ENCODE measurements at places on chromosomes 12 and 14.

DNA sequence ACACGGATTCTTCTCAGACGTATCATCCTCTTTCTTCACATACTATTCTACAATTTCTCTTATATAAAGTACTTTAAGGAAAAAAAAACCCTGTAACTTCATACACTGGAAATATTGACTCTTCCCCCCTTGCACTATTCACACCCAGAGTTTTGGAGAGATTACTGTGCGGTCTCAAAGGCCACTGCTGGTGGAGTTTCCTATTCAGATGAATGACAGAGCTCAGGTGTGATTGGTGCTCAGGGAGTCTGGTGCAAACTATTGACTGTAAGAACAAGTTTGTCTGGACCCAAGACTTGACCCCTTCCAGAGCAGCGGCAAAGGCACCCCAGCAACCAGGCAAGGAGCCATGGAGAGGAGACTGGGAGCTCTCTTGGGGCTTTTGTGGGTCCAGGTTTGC lies 187.5 kb upstream of the OR4E1 start:
- no peak for DNase-seq

DNA sequence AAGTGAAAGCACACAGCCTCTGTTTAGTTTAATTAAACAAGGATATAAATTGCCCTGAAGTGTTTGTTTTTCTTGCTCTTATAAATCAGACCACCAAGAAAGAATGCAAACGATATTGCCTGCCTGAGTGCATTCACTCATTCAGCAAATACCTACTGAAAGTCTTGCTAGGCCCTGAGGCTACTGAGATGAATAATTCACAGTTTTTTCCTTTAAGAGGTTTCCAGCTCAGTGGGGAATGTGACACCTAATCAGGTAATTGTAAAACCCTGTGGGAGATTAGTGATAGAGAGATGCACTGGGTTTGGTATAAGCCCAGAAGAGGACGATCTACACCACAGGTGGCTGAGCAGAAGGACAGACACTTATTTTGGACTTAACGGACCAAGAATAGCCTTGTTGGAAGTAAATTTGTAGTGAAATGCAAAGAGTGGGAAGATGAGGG lies 151.4 kb downstream of the SLC35F4 start:
- DNase-seq: no peak

GRCh38 chr12:3144495-3144894 lies 67.3 kb downstream of the TSPAN9 start:
- no peak for DNase-seq

GRCh38 chr14:100786576-100787219 lies 39.2 kb upstream of the MEG3 start:
- DNase-seq: no peak

GRCh38 chr12:50542448-50542847 lies 37.7 kb downstream of the DIP2B start:
- no peak for DNase-seq

GRCh38 chr14:74627076-74627475 lies 15.0 kb upstream of the LTBP2 start:
- no peak for DNase-seq

DNA sequence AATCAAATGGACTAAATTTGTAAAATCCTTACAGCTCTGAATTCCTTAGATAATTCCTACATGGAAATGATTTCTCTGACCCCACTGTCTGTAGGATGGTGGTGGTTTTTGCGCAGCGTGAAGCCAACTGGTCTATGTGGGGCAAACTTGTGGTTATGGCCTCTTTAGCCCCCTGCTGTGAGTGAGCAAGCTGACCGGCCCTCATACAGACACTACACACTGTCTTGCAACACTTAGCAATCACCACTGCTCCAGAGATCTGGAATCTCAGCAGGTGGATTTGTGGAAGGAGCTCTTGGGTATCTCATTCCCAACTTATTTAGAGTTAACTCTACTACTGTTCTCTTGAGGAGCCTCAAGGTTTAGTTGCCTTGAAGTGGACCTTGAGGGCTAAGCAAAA lies 70.2 kb downstream of the SCN8A start:
- no peak for DNase-seq

DNA sequence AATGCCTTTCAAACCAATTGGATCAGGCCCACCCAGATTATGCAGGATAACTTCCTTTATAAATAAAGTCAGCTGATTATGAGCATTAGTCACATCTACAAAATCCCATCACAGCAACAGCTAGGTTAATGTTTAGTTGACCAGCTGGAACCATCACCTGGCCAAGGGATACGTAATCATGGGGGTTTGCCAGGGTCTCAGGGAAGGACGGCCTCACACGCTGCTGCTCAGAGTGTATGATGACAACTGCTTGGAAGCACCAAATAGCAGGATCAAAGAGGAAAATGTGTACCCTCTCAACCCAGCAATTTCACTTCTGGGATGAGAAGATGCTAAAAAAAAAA lies 162.6 kb downstream of the SLC15A4 start:
- no peak for DNase-seq

DNA sequence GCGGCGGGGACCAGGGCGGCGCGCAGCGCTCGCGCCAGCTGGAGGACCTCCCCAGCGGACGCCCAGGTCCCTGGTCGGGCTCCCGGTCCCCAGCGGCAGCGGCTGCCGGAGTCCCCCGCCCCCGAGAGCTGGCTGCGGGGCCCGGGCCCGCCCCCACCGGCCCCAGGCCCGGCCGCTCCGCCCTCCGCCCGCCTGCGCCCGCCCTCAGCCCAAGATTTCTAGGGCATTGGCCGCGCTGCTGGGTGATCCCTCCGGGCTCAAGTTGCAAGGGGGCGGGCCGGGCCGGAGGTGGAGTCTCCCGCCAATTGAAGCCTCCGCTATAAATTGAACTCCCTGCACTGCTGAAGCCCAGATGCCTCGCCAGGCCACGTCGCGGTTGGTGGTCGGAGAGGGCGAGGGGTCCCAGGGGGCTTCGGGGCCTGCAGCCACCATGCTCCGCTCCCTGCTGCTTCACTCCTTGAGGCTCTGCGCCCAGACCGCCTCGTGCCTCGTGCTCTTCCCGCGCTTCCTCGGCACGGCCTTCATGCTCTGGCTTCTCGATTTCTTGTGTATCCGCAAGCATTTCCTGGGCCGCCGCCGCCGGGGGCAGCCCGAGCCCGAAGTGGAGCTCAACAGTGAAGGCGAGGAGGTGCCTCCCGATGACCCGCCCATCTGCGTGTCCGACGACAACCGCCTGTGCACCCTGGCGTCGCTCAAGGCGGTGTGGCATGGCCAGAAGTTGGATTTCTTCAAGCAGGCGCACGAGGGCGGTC lies at the start of gene DIO3:
Gene DIO3 (plus strand): TSS at position 351 of the 752 bp plus-strand sequence.
- DNase-seq: no peak

DNA sequence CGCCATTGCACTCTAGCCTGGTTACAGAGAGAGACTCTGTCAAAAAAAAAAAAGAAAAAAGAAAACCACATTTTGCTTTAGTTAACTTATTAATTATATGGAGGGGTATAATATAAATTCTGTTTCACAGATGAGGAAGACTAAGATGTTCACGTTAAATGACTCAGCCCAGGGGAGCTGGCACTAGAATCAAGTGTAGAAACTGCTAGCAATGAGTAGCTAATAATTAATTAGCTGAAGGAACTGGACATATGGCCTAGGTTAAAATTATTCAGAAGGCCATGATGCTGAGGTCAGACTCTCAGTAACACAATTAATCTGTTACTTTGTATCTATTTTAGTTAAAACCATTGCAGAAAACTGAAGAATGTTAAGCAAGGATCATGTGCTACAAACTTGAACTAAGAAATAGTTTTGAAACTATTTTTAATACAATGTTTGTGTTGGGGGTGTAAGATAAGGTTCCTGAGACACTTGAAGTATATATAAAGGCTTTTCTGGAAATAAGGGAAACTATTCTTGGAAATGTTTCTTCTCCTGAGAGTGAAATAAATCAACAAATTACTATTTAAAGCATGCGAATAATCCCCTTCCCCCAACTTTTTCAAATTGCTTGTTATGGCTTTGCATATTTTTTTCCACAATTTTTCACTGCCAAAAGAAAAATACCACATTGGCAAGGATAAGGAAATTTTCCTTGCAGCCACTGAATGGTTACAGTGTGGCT lies 589.3 kb downstream of the SOX5 start:
- no peak for DNase-seq

GRCh38 chr12:132700212-132700822 lies 10.3 kb upstream of the PGAM5 start:
- no peak for DNase-seq

DNA sequence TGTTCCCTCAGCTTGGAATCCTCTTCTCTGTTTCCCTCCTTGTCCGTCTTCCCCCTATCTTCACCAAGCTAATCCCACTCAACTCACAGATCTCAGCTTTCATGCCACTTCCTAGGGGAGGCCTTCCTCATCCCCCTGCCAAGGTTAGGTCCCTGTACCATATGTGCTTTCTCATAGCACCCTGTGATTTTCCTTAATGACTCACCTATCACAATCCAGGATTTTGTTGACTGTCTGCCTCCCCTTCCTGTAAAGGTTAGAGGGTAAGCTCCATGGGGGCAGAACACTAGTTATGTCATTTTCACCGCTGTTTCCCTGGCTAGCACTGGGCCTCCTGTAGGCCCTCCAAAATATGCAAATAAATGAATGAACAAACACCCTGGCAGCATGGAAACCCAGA lies 57.6 kb downstream of the CRADD start:
- DNase-seq: no peak

GRCh38 chr14:101183376-101184103 lies 280.0 kb upstream of the RTL1 start:
- no peak for DNase-seq

GRCh38 chr12:132021965-132022364 lies 72.2 kb downstream of the EP400 start:
- no peak for DNase-seq

- DNase-seq: no peak
Observed at GRCh38 chr12:8860165-8860961, 37.9 kb downstream of the A2ML1 start.

GRCh38 chr14:59262717-59263454 lies 74.4 kb downstream of the DAAM1 start:
- DNase-seq: no peak

DNA sequence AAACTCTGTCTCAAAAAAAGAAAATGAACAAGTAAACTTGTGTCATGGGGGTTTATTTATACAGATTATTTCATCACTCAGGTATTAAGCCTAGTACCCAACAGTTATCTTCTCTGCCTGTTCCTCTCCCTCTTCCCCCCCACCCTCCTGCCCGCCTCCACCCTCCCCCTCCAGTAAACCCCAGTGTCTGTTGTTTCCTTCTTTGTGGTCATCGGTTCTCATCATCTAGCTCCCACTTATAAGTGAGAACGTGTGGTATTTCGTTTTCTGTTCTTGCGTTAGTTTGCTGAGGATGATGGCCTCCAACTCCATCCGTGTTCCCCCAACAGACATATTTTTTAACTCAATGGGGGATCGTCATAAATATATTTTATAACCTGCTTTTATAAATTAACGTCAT lies 12.3 kb downstream of the IL31 start:
- no peak for DNase-seq

DNA sequence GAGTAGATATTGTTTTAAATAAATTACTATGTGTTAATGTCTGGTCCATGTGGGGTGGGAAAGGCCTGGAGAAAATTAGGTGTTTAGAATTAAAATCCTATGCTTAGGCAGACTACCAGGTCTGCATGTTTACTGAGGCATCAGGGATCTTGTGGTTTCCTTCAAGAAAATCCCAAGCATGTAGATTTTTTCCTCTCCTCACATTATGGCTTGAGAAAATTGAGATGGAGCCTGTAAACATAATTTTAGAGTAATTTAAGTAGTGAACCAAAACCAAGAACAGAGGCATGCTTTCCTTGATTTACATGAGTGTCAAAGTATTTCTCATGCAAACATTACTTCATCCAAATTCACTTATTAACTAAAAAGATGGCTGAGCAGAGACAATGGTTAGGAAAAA lies 823.7 kb downstream of the AACS start:
- DNase-seq: no peak

DNA sequence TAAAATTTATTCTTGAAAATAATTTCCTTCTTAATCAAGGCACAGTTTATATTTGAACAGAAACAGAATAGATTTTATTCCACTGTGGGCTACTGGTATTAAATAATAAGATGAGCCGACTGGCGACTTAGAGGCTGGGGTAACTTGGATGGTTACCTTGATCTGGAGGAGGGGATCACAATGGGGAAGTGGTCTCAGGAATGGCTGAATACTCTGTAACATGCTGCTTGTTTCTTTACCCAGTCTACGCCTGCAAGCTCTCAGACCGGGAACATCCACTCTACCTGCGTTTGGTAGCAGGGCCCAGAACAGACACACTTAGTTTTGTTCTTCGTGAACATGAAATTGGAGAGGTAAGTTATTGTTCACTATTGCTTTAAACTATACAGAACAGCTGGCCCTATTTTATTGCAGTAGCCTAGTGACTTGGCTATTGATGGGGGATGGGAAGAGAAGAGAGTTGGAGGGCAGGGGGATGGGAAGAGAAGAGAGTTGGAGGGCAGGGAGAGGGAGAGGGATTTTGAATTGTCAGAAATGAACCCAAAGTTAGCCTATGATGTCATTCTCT lies 67.9 kb downstream of the GNS start:
- DNase-seq: no peak

DNA sequence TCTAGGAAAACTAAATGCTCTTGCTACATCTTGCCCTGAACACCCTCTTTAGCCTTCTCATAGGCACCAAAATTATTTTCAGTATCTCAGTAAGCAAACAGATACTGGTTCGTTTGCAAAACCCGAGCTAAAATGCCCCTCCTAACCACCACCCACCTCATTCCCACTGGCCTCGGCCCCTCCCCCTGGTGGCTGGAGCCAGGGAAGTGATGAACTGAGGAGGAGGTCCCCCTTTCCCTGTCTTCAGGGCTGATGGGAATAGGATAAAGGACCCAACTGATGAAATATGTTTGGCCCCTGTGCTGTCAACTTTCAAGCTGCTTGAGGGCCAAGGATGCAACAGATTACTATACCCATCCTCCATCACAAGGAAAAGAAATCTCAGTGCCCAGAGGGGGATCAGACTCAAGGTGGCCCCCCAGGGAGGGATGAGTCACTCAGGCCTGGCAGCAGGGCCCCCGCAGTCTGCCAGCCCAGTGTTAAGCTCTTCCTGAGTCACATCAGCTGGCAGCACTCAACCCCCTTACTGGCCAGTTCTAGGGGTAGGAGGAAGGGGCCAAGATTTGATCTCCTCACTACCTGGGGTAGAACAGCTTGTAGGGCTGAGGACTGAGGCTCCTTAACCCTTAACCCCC lies 1.7 kb downstream of the ANKRD52 start:
- DNase-seq: no peak

DNA sequence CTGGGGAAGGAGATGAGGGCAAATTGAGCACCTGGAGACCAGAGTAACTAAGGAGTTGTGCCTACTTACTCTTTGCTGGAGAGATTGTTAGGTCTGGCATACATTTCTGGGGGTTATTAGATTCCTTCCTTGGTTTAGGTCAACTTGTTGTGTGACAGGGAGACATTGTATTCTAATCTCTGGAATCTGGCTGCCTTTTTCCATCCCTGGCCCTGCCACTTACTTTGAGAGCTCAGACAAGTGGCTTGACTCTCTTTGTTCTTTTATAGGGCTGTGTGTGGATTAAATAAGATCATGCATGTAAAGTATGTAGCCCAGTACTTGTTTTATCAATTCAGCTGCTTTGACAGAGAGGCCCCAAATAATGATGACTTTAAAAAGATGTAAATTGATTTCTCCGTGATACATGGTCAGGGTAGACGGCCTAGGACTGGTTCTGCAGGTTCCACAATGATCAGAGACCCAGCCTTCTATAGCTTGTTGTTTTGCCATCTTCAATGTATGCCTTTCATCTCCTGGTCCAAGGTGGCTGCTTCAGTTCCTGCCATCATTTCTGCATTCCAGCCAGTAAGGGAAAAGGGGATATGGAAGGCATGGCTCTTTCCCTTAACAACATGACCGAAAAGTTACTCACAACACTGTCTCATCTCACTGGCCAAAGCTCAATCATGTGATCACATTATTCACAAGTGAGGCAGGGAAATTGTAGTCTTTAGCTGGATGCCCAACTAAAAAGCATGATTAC lies 72.6 kb downstream of the CHST11 start:
- DNase-seq: no peak

- DNase-seq: no peak
Observed at GRCh38 chr12:107525719-107526554, 159.7 kb upstream of the PWP1 start.
